ENCODE measurements at places on chromosomes 11 and 22.

DNA sequence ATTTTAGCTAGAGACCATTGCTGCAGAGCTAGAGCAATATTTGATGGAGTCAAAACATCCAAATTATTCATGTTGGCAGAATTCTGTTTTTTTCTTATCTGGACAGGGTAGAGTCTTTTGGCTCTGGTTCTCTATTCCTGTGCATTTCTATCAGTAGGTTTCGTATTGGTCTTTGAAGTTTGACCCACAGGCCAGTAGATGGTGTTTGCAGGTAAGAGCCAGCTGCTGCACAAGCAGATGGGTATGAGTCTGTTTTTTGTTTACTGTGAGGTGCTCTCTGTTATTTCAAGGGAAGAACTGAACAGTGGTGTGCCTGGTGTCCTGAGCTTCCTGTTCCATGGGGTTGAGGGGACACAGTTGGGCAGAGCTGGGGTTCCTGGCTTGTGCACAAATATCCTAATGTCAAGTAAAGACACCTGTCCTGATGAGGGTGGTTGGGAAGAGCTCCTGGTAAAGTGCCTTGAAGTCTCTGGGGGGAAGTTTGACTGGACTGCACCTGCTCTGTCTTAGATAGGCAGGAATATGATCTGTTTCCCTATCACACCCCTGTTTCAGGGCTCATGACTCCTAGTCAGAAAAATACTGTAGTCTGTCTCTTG is 34.0 kb upstream of the SLC22A25 start:
- no peak for DNase-seq

GRCh38 chr11:95412074-95412473 is 181.1 kb upstream of the SESN3 start:
- no peak for DNase-seq

GRCh38 chr11:69361466-69361865 is 67.5 kb downstream of the MYEOV start:
- no peak for DNase-seq

DNA sequence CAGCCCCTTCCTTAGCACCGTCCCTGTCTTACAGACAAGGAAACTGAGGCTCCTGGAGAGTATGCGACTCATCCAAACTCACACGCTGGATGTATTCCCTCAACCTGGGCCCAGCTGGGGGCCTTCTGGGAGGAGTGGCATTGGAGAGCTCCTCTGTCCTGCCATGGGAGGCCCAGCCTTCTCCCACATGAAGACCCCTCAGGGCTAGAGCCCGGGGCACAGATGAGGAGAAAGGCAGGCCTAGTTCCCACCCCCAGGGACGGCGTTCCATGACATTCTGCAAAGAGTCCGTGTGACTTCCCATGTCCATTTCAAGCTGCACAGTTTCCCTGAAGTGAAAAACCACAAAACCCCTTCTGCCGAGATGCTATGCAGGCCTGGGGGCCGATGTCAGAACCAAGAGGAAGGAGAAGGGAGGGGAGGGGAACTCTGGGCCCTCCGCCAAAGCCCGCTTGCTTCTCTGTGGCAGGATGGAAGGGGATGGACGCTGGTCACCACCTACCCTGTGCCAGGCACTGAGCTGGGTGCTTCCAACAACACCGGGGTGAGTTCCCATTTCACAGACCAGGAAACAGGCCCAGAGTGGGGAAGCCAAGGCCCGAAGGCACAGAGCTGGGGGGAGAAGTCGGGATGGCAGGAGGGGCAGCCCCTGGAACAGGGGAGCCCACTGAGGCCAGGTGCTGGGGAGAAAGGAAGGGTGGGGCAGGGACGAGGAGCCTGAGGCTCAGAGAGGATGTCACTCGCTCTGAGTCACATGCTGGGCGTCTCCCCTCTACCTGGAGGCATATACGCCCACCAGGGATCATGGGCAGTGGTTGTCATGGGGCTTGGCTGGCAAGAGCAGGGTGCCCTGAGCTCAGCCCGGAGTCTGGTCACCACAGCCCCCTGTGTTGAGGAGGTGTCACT is 15.7 kb downstream of the RAC2 start:
- DNase-seq: peak; percentile 39

- no peak for DNase-seq
Observed at GRCh38 chr22:25996669-25997068, 172.6 kb upstream of the SEZ6L start.

- no peak for DNase-seq
Observed at GRCh38 chr11:62176766-62177165, 13.2 kb upstream of the SCGB1D1 start.

- no peak for DNase-seq
Observed at GRCh38 chr11:67405196-67405567, 1.3 kb downstream of the TBC1D10C start.

DNA sequence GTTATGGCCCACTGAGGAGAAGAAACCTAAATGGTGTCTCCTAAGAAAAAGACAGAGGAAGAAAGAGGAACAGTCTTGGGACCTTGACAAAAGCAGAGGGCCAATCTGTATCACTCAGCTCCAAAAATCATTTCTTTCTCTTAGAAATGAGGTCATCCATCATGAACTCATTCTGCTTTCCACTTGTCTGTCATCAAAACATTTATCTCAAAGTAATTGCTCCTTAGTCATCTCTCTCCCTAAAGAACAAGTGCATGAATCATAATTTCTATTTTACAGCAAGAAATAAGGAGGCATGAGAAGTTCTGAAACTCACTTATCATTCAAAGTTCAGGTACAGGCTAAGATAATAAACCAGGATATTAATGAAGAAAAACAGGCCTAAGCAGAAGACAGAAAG is 375.6 kb downstream of the KCNA4 start:
- peak; percentile 10 for DNase-seq

- no peak for DNase-seq
Observed at GRCh38 chr11:1928891-1929541, 9.5 kb downstream of the TNNT3 start.

DNA sequence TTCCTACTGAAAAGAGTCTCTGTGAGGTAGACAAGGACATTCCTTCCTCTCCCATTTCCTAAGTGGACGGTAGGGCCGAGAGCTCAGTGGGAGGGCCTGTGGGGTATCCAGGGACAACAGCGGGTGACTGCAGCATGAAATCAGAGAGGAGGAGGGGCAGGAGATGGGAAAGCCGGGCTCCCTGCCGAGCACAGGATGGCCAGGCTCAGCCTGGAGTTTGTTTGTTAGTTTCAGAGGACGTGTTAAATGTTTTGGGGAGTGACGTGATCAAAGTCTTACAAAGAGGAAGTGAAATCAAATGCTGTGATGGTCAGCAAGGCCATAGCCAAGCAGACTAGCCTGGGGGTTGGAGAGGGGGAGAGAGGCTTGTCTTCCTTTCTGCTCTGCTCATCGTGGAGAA is 152.7 kb downstream of the ADAMTS15 start:
- peak; percentile 82 for DNase-seq

GRCh38 chr11:69076129-69076791 is 27.5 kb downstream of the TPCN2 start:
- peak; percentile 41 for DNase-seq

DNA sequence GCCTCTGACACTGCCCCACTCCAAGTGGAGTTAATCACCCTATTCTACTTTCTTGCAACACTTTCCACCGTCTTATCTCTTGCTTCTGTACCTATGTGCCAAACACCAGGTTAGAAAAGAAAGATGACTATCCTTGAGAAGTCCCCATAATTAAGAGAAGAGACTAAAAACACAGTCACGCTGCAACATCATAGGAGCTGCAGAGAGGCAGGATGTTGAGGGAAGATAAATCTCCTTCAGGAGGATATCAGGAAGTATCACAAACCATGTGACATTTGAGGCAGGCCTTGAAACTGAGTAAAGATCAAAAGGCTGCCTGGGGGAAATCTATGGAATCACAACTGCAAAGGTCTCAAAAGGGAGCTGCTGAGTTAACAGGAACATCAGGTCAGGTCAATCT is 24.8 kb downstream of the GAB2 start:
- DNase-seq: no peak
